ENCODE measurements at places on chromosomes 7 and 10.

- no peak for DNase-seq
These were observed 29.5 kb upstream of the ANKRD2 start for GRCh38 chr10:97543025-97543546.

DNA sequence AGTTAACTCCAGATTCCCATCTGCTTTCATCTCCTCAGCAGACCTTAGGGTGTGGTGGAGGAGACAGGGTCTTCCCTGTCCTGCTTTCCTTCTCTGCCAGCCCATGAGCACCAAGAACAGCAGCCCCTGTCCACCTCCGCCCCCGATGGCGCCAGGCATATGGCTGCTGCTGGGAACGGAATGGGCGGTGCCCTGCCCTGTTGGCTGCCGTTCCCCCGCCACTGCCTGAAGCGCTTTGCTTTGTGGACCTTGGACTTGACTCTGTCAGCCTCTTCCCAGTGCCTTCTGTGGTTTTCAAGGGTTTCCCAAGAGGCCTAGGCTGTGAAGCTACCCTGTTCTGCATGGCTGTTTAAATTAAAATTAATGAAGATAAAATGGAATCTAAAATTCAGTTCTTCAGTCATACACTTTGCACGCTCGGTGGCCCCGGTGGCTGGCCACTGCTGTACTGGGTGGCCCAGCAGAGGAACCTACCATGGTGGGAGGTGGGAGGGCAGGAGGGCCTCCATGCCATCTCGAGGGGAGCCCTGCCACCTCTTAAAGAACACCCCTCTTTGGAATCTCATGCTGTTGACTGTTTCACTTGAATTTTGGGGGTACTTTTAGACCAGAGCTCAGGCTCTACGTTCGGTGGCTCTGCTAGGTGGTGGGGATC, 78.7 kb downstream of the NKX6-2 start:
- no peak for DNase-seq

- DNase-seq, result peak; percentile 3
These were observed 719 bp downstream of the DPY19L1 start for GRCh38 chr7:35036361-35037171.

- no peak for DNase-seq
These were observed 114.9 kb downstream of the MGMT start for GRCh38 chr10:129581827-129582411.

- DNase-seq, result no peak
These were observed 55.4 kb upstream of the SGMS1 start for GRCh38 chr10:50679149-50679548.

DNA sequence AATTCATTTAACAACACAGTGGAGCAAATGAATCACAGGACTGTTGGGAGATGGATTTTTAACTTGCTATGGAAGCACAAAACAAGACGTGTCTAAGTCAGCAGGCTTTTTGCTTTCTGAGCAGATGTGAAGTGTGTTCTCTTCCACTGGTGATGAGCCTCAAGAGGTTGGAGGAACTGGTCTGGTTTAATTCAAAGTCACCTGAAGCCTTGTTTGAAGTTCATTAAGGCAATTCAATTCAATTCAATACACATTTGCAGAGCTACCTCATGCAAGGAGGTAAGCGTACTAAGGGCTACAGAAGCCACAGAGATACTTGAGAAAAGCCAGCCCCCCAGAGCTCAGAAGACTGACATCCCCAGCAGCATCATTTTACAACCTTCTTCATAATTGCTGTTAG, 68.4 kb upstream of the PALS2 start:
- DNase-seq, result no peak

- no peak for DNase-seq
These were observed 36.8 kb upstream of the ANK3 start for GRCh38 chr10:60426425-60426824.

DNA sequence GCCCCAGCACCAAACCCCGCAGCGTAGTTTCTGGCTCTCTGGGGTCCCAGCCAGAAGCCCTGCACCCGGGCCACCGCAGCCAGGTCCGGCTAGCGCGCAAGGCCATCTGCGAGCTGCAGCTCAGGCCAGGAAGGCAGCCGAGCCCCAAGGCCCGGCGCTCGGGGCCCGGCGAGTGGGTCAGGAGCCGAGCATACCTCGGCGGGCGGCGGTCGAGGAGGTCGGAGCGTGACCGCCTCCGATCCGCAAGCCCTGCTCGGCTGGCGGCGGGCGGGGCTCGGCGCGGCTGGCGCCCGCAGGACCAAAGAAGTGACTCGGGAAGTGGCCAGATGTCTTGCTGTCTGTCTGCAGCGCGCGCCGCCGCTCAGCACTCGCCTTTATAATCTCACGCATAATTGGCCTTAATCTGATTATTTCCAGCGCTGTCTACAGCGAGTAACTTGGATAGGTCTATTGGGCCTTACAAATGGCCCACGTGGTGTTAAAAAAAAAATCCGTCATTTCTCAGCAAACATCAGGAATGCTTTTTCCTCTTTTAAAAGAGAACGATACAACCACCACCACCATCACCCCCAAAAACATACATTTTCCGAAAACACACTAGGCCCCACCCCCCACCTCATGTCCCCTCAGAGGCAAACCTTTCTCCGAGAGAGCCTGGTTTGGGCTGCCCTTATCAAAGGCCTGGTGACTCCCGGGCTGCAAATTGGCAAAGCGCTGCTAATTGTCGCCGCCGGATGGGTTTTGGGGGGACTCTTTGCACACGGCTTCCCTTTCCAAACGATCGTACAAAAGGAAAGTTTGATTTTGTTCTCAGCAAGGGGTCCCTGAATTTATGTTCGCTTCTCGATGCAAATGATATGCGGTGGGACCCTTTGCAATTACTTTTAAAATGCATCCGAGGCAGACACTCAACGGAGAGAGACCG, at the start of gene DRGX:
Gene DRGX, minus strand, starts transcription at position 349 of the 925 bp plus-strand sequence. CDS start 649 bp downstream, outside the sequence.
- DNase-seq, result no peak

DNA sequence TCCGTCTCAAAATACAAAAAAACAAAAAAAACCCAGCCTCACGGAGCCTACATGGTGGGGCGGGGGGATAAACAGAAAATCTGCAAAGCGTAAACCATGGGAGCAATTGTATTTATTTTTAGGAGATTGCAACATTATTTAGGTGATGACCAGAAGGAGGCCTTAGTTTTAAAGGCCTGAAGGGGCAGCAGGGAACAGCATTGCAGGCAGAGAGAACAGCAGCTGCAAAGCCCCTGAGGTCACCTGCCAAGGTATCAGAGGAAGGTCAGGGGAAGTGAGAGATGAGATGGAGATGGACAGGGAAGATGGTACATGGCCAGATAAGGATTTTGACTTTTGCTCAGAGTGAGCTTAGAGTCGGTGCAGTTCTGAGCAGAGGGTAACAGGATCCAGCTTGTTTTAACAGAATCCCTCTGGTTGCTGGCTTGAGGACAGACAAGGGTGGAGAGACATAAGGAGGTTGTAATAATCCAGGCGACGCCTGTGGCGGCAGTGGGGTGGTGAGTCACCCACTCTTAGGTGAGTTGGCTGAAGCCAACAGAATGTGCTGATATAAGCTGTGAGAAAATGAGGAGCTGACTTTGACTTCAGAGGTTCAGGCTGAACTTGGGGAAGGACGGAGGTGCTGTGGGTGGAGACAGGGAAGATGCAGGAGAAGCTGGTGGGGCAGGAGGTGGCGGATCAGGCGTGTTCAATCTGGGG, 82.3 kb upstream of the GTF2I start:
- DNase-seq, result no peak

DNA sequence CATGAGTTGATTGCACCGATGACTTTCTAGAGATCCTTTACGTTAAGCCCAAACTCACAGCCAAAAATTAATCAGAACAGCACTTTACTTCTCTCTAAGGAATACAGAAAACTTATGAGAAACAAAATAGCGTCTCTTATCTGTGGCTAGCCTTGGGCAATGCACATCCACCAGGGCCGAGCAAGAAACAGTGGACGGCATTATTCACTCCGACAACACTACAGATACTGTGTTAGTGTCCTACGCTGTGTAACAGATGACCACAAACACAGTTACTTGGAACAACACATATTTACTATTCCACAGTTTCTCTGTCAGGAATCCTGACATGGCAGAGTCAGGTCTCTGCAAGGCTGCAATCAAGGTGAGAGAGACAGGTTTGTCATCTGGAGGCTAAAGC, 598.3 kb upstream of the ADARB2 start:
- no peak for DNase-seq

- no peak for DNase-seq
These were observed 874 bp downstream of the BAIAP2L1 start for GRCh38 chr7:98399890-98400541.

GRCh38 chr10:61792097-61792716, 109.3 kb upstream of the ARID5B start:
- no peak for DNase-seq

DNA sequence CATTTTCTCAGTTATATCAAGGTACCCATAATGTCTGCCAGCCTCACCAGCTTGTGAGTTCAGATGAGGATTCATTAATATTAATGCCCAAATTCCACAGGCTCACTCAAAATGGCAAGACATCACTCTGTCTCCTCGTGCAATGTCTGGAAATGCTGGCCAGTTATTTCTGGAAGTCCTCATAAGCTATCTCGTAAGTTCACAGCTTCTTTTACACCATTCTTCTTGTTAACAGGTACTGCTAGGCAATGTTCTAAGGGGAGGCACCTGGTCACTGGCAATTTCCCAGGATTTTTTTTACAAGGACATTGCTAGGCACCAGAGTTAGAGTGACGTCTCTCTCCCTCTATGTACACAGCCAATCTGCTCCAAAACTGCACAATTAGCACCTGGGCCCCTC, 80.2 kb upstream of the SEMA3C start:
- DNase-seq, result no peak

GRCh38 chr10:114550756-114551635, 107.1 kb downstream of the ABLIM1 start:
- DNase-seq, result no peak

GRCh38 chr10:132654121-132654571, 116.6 kb downstream of the INPP5A start:
- DNase-seq, result no peak

Measured in activated CD4-positive, CD25-positive, alpha-beta regulatory T cell (primary cell).